Pulmonary artery endothelial cell (primary cell): ENCODE measurements at places on chromosomes 4 and X.

DNA sequence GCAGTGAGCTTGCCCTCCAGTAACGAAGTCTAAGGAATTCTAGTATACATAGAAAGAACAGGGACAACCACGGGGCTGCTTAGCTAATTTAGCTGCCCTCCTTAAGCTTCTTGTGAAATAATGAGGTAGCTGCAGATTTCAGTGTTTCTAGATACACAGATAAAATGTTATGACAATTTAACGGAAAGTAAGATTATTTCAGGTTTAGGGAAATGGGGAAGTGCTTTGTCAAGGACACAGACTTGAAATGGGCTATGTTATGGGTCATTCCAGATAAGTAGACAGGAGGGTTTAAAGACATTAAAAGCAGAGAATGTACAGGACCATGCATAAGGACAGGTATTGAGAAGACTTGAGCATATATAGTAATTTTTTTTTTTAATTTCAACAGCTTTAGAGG is 34.2 kb upstream of the ZNF518B start:
- no peak for DNase-seq

DNA sequence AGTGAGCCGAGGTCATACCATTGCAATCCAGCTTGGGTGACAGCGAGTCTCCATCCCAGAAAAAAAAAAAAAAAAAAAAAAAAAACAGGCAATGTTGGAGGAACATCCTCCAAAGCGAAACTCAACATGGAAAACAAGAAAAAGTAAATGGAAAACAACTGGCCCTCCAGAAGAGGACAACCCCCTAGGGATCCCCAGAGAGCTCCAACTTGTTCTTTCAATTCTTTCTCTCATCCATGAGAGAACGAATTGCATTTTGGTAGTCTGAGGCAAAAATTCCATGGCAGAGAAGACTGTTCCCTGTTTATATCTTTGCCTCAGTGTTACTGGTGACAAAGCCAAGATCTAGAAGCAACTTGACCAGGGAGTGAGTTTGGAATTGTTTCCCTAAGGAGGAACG is 49.8 kb downstream of the OPHN1 start:
- DNase-seq, result no peak

DNA sequence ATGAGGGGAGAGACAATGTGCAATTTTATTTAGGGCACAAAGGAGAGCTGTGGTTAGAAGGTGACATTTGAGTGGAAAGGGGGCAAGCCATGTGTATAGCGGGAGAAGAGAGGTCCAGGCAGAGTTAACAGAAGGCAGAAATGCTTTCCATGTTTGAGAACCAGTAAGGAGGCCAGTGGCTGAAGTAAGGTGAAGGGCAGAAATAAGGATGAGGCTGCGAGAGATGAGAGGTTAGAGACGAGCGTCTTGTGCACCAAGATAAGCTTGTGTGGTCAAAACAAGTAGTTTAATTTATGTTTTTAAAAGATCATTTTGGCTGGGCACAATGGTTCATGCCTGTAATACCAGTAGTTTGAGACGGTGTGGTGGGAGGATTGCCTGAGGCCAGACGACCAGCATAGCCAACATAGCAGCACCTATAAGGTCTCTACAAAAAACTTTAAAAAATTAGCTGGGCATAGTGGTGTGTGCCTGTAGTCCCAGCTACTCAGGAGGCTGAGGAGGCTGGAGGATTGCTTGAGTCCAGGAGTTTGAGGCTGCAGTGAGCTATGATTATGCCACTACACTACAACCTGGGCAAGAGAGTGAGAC is 8.5 kb downstream of the HTT start:
- DNase-seq, result no peak

DNA sequence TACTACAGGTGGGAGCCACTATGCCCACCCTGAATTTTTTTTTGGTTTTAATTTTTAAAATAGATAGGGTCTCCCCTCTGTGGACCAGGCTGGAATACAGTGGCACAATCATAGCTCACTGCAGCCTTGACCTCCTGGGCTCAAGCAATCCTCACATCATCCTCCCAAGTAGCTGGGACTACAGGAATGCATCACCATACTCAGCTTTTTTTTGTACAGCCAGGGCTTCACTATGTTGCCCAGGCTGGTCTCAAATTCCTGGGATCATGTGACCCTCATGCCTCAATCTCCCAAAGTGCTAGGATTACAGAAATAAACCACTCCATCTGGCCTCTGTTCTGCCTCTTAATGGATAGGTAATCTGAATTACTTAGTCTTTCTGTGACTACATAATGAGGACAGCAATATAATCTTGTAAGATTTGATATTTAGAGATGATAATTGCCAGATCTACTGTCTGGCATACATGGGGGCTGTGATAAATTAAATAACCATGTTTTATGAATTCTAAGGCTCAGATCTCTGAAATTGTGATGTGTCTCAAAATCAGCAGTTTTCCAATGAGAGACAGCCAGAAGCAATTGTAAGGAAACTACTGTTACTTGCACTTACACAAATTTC is 26.7 kb downstream of the PDS5A start:
- DNase-seq, result no peak

GRCh38 chrX:150334981-150335380 is 28.1 kb upstream of the MAMLD1 start:
- DNase-seq, result no peak

GRCh38 chr4:142927721-142928120 is 81.6 kb upstream of the INPP4B start:
- DNase-seq, result no peak

- no peak for DNase-seq
Measured at GRCh38 chr4:45688341-45688740, 435.5 kb downstream of the GABRG1 start.

GRCh38 chr4:15963001-15963451 is at the start of gene FGFBP2:
TSS of gene FGFBP2 (minus strand) at chr4:15963175. CDS start at chr4:15963129, 46 bp downstream.
- no peak for DNase-seq

GRCh38 chr4:7894098-7894676 is 45.5 kb downstream of the AFAP1 start:
- no peak for DNase-seq

- DNase-seq, result no peak
Measured at GRCh38 chr4:124322234-124323065, 390.1 kb downstream of the ANKRD50 start.
